Tibial nerve (tissue), 4 donors: ENCODE measurements at places on chromosomes 4 and X.

DNA sequence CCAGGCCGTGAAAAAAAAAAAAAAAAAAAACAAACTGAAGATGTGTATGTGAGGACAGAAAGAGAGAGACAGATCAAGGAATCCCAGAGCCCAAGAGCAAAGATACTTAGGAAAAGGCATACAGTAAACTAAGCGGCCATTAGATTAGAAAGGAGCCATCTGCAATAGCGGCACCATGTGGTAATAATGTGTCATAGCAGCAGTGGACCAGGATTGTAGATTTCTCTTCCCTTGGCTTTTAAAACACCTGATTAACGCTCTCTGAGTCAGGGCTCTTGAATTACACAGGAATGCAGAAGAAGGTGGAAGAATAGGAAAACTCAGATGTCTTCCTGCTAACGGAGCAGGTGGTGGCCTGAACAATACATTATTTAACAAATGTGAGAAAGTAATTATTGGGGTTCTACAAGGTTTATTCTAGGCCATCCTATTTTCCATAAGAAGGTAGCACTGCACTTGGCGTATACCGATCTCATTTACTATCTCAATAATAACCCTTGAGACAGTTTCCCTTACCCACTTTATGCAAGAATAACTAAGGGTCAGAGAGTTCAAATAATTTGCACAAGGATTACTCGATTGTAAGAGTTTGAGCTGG, 182.7 kb downstream of the KCNIP4 start:
- no peak overlapping the region for H3K4me3 ChIP-seq
- no peaks in the 10 kb centered on the region for H3K4me1 ChIP-seq
- peak; percentile 32 for DNase-seq
- no peaks in the 10 kb centered on the region for H3K27me3 ChIP-seq

DNA sequence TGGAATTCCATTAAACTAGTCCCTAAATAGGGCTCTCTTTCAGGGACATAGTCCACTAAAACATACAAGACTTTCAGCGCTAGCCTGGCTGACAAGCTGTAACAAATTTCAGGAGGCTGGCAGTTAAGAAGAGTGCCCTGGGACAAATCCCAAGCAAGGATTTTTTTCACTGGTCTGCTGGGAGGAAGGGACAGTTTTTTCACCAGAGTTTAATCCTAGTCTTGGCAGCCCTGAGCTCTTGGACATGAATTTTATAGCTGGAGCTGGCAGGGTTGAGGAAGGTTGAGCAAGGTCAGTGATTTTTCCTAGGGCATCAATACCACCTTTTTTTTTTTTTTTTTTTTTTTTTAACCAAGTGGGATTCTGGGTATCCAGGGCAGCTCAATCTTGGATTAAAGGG, 184.4 kb downstream of the SH2D1A start:
- no peak for DNase-seq
- H3K36me3 ChIP-seq: no peaks in the 10 kb centered on the region
- H3K4me1 ChIP-seq: no peaks in the 10 kb centered on the region
- H3K27ac ChIP-seq: no peak overlapping the region

GRCh38 chr4:136355970-136356369, 1176.3 kb downstream of the PCDH18 start:
- no peaks in the 10 kb centered on the region for H3K27me3 ChIP-seq
- H3K36me3 ChIP-seq: no peaks in the 10 kb centered on the region
- no peak overlapping the region for H3K4me3 ChIP-seq
- DNase-seq: no peak

GRCh38 chrX:40179283-40179682, 81.5 kb upstream of the BCOR start:
- H3K27ac ChIP-seq: no peak overlapping the region
- H3K4me1 ChIP-seq: no peaks in the 10 kb centered on the region
- H3K27me3 ChIP-seq: no peaks in the 10 kb centered on the region
- no peak for DNase-seq
- H3K4me3 ChIP-seq: no peak overlapping the region

- H3K36me3 ChIP-seq: peaks cover 58% of the 10 kb centered on the region
- no peak overlapping the region for H3K27ac ChIP-seq
- DNase-seq: no peak
- no peaks in the 10 kb centered on the region for H3K4me1 ChIP-seq
- no peak overlapping the region for H3K4me3 ChIP-seq
Measured at GRCh38 chr4:182883351-182883750, 33.8 kb downstream of the DCTD start.

DNA sequence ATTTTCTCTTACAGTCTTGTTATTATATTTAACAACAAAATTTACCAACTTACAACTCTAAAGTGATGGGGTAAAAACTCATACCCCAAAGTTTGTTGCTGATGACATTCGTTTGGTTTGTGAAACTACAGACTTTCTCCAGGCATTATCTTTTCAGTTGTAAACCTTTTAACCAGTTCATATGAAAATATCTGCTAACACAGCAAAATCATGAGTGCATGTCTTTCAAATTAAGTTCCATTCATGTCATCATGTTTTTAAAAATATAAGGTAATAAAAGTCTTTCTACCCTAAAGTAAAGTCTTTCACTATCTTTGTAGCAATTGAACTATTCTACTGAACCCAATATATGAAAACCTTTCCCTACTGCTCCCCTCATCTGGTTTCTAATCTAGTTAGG, 3.4 kb upstream of the GALNTL6 start:
- no peaks in the 10 kb centered on the region for H3K36me3 ChIP-seq
- H3K4me3 ChIP-seq: no peak overlapping the region
- H3K27me3 ChIP-seq: no peaks in the 10 kb centered on the region
- no peak overlapping the region for H3K27ac ChIP-seq
- H3K4me1 ChIP-seq: no peaks in the 10 kb centered on the region

DNA sequence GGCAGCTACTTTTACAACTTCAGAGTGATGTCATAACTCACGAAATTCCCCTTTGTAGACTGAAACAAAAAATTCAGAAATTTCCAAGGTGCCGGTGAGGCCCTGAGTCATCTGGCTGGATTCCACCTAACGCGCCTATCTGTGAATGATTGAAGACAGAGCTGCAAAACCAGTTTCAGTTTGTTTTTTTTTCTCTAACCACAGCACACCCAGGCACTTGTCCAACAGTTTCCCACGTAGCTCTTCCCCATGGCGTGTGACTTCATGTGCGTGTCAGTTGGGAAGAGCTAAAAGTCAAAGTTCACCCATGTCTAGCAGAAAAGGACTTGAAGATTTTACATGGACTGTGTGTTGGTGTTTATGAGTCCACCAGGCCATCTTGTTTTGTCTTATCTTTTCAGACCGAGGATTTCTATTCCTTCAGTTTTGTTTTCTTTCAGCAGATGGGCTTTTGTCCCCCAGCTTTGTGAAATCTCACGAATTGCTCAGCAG, 16.4 kb downstream of the TCEANC start:
- peak overlapping the region; percentile 12 for H3K27ac ChIP-seq
- H3K4me3 ChIP-seq: no peak overlapping the region
- peak; percentile 72 for DNase-seq
- no peaks in the 10 kb centered on the region for H3K36me3 ChIP-seq
- H3K27me3 ChIP-seq: no peaks in the 10 kb centered on the region
- no peaks in the 10 kb centered on the region for H3K4me1 ChIP-seq

DNA sequence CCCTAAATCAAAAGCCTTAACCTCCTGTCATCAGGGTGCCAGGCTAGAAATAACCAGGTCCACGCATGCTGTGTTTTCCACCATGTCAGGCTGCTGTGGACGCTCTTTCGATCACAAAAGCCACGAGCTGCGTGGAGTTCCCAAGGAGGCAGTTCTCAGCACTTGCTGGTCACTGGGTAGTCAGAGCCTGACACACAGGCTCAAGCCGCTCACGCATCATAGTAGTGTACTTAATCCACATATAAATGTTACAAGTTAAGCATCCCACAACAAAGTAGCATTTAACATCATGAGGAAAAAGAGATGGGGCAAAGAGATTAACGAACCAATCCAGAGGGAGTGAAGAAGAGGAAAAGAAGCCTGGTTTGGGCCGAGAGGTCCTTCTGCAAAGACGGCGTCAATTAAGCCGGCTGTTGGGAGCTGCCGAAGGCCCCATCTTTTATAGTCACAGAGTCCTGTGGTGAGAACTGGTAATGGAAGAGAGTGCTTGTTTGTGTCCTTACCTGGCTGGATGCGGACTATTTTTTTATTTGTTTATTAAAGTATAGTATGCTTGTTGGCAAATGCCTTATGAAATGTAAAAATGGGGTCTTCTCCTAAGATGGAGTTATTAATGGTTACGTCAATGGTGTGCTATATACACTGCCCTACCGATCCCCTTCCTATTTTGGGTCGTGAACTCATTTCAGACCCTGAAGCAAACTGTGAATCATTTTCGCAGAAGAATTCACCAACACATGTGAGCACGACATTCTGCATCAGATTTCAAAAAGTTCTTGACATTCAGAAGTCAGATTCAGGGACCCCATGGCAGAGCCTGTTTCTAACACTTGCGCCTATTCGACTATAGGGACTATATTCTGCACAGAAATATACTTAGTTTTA, 675 bp downstream of the PRIMPOL start:
- no peaks in the 10 kb centered on the region for H3K27me3 ChIP-seq
- no peak for DNase-seq

DNA sequence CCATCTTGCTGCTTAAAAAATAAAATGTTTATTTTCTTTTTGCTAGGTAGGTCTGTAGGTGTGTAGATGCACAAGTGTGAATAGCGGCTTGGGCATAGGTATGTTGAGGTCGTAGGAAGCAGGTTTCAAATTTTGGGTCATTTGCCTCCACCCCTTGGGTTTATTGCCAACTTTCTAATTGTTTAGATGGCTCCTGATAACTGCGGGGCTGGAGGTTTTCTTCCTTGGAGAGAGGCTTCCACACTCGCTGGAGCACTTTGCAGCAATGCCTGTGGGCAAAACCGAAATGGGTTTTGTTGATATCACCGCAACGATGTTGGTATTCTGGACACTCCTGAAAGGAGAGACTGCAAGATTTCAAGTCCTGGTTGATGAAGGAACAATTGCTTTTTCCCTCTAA, 3.9 kb upstream of the POU4F2 start:
- no peak overlapping the region for H3K27ac ChIP-seq
- H3K36me3 ChIP-seq: no peaks in the 10 kb centered on the region
- H3K27me3 ChIP-seq: peaks cover 84% of the 10 kb centered on the region
- no peak for DNase-seq
- peaks cover 5% of the 10 kb centered on the region for H3K4me1 ChIP-seq

GRCh38 chr4:159150821-159151390, 48.0 kb downstream of the RAPGEF2 start:
- no peaks in the 10 kb centered on the region for H3K27me3 ChIP-seq
- no peak for DNase-seq
- H3K4me3 ChIP-seq: no peak overlapping the region
- no peak overlapping the region for H3K27ac ChIP-seq

- H3K27me3 ChIP-seq: no peaks in the 10 kb centered on the region
Measured at GRCh38 chr4:128161138-128161537, 100.0 kb downstream of the LARP1B start.

GRCh38 chrX:9906919-9907318, 60.2 kb upstream of the CLDN34 start:
- no peak overlapping the region for H3K27ac ChIP-seq
- no peak for DNase-seq
- no peak overlapping the region for H3K4me3 ChIP-seq

DNA sequence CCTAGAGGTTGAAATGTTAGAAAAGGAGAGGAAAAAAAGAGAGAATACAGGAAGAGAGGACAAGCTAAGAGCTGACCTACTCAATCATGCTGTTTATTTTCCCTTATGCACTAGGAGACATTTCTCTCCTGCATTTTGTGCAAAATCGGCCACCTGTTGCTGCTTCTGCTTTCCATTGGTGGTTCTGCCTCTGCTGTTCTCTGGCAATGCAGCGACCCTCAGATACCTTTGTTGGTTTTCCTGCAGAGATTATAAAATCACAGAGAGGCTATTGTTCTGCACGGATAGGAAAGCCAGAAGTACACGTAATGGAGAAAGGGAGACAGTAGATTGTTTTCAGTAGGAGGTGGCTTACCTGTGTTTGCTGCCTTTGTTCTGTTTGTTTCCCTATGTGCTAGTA, 108.9 kb downstream of the UNC5C start:
- no peaks in the 10 kb centered on the region for H3K4me1 ChIP-seq
- H3K36me3 ChIP-seq: no peaks in the 10 kb centered on the region
- no peak overlapping the region for H3K27ac ChIP-seq
- H3K4me3 ChIP-seq: no peak overlapping the region
- DNase-seq: no peak

DNA sequence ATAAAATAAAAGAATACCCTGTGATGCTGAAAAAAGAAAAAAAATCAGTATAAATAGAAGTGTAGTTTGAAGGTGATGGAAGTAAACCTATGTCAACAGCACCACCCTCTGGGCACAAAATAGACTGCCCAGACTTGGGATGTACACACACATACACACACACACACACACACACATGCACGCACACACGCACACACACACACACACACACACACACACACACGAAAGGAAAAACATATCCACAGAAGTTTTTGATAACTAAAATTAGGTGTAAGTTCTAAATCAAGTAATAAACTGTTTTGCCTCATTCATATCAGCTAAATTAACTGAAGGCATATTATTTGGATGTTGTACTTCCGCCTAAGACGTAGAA, 40.5 kb downstream of the ANXA5 start:
- H3K36me3 ChIP-seq: no peaks in the 10 kb centered on the region
- peak; percentile 45 for DNase-seq
- no peaks in the 10 kb centered on the region for H3K4me1 ChIP-seq
- H3K4me3 ChIP-seq: no peak overlapping the region
- no peak overlapping the region for H3K27ac ChIP-seq

GRCh38 chr4:10151182-10151581, 34.6 kb upstream of the WDR1 start:
- no peaks in the 10 kb centered on the region for H3K4me1 ChIP-seq
- H3K27me3 ChIP-seq: no peaks in the 10 kb centered on the region
- H3K36me3 ChIP-seq: no peaks in the 10 kb centered on the region

DNA sequence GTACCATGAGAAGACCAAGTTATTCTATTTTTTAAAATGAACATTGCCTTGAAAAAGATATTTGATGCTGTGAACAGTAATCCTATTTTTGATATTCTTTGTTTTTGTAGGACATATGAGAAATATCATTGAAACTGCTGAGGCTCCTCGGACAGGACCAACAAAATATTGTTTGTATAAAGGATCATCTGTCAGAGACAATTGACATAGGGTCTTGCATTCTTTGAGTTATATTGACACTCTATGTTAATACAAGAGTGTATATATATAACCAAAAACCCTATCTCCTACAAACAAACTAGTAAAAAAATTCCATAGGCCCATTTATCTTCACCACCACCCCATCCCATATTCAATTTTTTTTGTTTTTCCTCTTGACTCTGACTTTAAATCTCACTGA, 222.7 kb downstream of the DACH2 start:
- H3K36me3 ChIP-seq: no peaks in the 10 kb centered on the region
- DNase-seq: no peak
- no peak overlapping the region for H3K27ac ChIP-seq
- no peak overlapping the region for H3K4me3 ChIP-seq

GRCh38 chr4:182736207-182736606, 181.0 kb downstream of the DCTD start:
- H3K4me1 ChIP-seq: no peaks in the 10 kb centered on the region
- no peaks in the 10 kb centered on the region for H3K27me3 ChIP-seq

DNA sequence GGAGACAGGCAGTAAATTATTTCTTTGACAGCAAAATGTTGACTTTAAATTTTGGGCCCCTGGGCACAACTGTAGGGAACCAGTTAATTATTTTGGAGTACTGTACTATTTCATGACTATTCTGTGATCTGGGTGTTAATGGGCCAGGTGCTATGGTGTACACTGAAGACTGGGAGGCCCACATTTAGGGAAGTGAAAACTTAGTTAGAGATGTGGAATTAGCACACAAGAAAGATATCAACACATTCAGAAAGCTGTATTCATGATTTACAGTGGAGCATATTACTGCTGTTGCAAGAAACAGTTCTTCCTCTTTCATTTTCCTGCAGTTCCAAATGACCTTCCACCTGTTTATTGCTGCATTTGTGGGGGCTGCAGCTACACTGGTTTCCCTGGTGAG, 12.4 kb downstream of the PLP1 start:
- DNase-seq: no peak
- H3K27me3 ChIP-seq: no peaks in the 10 kb centered on the region
- peak overlapping the region; percentile 2 for H3K27ac ChIP-seq
- no peak overlapping the region for H3K4me3 ChIP-seq
- H3K36me3 ChIP-seq: peaks cover 6% of the 10 kb centered on the region
- no peaks in the 10 kb centered on the region for H3K4me1 ChIP-seq
